Pulmonary artery endothelial cell (primary cell): ENCODE measurements at places on chromosomes 3 and 15. TPM values are rescaled to one million over a fixed set of nuclear protein-coding genes. Genes with fewer than 3 reads are reported as not detected.
A peak's percentile ranks its signal among the peaks of the same experiment; 100 is the strongest.

GRCh38 chr3:8712045-8712907 is 21.3 kb upstream of the CAV3 start:
- DNase-seq, result no peak

DNA sequence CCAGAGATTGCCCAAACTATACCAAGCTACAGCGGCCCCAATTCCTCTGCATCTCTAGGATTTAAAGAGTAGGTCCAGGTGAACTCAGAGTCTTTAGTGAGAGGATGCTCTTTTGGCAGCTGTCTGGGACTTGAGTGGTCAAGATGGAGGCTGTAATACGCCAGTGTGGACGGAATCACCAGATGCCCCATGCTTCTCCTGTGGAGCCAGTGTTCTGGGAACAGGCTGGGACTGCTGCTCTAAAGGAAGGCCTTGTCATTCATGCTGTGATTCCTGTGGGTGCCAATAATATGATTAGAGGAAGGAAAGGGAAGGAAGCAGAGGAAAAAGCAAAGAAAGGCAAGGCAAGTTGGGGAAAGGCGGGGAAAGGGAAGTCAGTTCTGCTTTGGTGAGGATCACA is 17.4 kb upstream of the NOX5 start:
- DNase-seq, result no peak

DNA sequence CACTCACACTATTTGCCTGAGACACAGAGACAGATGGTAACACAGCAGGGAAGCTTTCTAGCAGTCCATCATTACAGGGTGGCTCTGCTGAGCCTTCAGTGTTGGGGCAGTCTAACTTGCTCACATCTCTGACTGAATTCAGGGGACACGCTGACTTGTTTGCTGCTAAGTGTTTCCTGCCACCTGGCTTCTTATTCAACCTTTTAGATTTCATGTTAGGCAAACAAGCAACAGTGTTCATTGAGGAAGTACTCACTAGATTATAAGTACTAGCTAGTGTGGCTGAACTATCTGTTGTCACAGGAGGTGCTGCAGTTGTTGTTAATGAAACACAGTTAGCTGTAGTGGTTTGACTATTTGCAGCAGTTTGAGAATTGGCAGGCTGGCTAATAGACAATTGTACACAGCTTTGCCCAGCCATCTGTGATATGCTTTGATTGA is 37.3 kb downstream of the USF3 start:
- no peak for DNase-seq

DNA sequence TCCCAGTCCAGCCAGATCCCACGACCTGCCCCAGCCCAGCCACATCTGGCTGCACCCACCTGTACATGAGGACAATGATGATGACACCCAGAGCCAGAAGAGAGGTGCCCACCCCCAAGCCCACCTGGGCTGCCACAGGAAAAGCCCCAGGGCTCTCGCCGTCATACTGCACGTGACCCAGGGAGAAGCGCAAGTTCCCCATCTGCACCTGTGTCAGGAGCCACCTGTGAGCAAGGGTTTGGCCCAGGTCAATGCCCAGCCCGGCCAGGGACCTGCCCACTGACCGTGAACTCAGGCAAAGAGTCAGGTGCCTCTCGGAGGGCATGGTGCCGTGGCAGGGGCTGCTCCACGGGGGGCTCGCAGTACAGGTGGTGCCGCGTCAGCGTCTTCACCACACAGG is 16.3 kb downstream of the PLXNB1 start:
- DNase-seq, result no peak

DNA sequence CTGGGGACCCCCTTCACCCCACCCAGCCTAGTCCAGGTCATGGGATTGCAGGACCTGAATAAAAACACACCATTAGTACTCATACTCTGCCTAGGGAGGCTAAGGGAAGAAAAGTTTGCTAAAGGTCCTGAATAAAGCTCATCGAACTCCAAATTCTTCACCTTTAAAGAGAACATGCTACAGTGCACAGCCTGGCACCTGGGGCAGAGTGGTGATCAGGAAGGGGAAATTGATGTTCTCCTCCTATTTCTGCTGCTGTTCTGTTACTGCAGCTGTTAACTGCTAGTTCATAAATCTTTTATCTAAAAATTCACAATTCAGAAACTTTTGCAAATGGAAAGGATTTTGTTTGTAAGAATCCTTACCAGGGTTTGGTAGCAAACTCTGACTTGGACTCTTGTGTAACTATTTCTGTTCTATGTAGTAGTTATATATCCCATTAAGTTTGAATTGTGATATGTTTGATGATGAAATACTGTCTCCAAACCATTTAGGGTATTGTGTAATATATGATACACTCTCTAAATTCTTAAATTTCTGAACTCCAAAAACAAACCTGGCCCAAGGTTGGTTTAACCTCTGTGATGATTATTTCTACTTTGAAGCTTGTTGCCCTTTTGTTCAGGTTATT is 27.9 kb downstream of the MCTP2 start:
- no peak for DNase-seq

DNA sequence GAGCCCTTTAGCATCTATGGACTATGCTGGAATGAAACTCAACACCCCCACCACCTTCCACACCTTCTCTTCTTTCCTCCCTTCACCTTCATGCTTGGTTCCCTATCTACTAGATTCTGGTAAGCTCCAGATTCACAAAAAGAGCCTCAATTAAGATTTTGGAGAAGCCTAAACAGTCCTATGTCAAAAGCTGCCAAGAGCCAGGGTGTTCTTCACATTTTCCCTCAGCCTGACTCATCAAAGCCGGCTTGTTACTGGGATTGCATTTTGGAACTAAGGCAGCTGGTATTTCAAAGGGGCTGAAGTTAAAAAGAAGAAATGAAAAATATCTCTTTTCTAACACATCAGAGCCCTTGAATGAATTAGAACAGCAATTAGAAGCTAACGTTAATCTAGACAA is 247.7 kb downstream of the MYRIP start:
- no peak for DNase-seq

- peak; percentile 48 for DNase-seq
Measured at GRCh38 chr3:37996785-37997301, 6.3 kb downstream of the VILL start.

DNA sequence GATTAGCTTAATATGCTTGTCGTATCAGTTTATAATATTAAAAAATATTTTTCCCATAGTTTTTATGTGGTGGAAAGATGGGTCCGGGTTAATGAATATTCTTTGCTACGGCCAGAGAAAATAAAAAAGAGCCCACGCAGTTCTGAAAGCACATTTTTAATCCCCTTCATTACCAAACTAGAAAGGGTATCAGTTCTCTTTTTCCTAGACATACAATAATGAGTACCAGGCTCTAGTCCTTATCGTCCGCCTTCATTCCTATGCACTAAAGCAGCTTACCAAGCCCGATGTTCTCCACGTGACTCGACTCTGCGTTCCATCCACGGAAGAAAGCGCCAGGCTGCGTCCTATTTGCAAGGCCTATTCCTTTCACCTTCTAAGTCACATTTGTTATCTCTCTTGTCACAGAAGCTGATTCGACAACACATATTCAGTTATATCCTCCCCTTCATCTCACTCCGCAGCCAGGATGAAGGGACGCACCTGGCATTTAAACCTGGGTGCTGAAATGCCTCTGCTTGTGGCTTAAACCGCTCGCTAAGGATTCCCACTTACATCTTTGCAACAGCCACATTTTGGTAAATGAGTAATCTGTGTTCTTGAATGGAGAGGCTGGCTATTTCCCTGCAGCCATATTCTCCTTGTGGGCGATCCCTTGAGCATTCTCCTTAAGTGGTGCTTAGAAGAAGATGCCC is 257.0 kb downstream of the CD47 start:
- no peak for DNase-seq

GRCh38 chr3:174495928-174496327 is 363.2 kb upstream of the NAALADL2 start:
- no peak for DNase-seq

- no peak for DNase-seq
Measured at GRCh38 chr3:102510663-102511062, 75.8 kb downstream of the ZPLD1 start.

DNA sequence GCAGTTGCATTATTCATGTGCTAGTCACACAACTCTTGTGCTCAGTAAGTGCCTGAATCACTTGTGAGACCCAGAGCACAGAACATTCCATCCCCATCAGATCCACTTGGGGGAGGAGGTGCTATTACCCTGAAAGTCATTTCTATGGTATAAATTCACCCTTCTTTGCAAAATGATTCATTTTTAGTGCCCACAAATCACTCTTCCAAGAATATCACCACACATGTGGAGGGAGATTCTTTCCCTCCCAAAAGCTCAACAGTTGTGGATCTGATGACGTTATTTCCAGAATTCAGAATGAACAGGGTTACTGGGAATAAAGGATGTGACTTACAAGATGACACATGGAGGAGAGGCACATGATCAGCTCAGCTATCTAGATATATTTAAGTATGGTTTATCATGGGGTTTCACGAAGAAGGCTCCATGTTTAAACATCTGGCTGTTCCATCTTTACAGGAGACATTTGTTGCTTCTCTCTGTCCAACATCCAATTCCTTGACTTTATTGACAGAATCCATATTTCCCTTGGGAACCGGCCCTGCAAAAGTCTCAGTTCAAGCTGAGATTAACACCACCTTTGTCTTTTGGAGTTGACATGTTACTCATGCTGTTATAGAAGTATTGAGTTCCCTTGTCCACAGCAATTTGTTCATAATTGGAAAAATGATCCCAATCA is 214.2 kb upstream of the PROK2 start:
- DNase-seq, result no peak

Gene ADGRG7
- not detected in 2 replicates for total RNA-seq

Gene FAM219B
- 38.2 and 41.3 TPM in 2 replicates for total RNA-seq

Gene FRMD4B
- 96.7 and 103 TPM in 2 replicates for total RNA-seq

Gene ATP10A
- not detected in 2 replicates for total RNA-seq

Gene LEKR1
- total RNA-seq, result 0.13 and 0.32 TPM in 2 replicates

Gene ZNF80
- not detected in 2 replicates for total RNA-seq

Gene SEMA6D
- total RNA-seq, result 5.9 and 10.2 TPM in 2 replicates

Gene GUCA1C
- not detected in 2 replicates for total RNA-seq
